ENCODE measurements at places on chromosomes 3 and 15. TPM values are rescaled to one million over a fixed set of nuclear protein-coding genes. Genes with fewer than 3 reads are reported as not detected.

SYNPR gene
- polyA plus RNA-seq: not detected

ZNF774 gene
- not detected for polyA plus RNA-seq

TOPBP1 gene
- 6.1 TPM for polyA plus RNA-seq

ESYT3 gene
- polyA plus RNA-seq: not detected

TMEM212 gene
- not detected for polyA plus RNA-seq

CFAP91 gene
- 0.48 TPM for polyA plus RNA-seq

ARRDC4 gene
- polyA plus RNA-seq: 0.83 TPM

MESP2 gene
- not detected for polyA plus RNA-seq

DZIP3 gene
- 8.9 TPM for polyA plus RNA-seq

SPCS1 gene
- polyA plus RNA-seq: 315 TPM

KNG1 gene
- not detected for polyA plus RNA-seq

POMGNT2 gene
- polyA plus RNA-seq: 6.5 TPM

DPPA4 gene
- not detected for polyA plus RNA-seq

ACKR2 gene
- not detected for polyA plus RNA-seq

QARS1 gene
- 102 TPM for polyA plus RNA-seq

All from CD4-positive, alpha-beta memory T cell (primary cell).